Activated CD4-positive, alpha-beta memory T cell treated with anti-CD3 and anti-CD28 coated beads for 36 hours (primary cell): ENCODE measurements at places on chromosomes 16 and 17. TPM values are rescaled to one million over a fixed set of nuclear protein-coding genes. Genes with fewer than 3 reads are reported as not detected.

DNA sequence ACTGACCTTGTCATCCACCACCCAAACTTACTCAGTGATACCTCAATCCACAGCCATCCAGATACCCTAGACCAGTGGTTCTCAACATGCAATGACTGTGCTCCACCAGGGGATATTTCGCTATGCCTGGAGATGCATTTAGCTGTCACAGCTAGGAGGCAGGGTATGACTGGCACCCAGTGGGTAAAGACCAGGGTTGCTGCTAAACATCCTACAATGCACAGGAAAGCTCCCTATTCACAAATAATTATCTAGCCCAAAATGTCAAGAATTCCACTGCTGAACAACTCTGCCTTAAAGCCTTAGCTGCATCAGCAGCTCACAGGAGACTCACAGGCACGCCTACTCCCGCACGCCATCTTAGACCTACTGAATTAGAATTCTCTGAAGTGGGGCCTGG lies 212.6 kb downstream of the GRIN2A start:
- no peak for DNase-seq

GRCh38 chr17:52789829-52790228 lies 631.3 kb upstream of the CA10 start:
- no peak for DNase-seq

- DNase-seq, result peak; percentile 32
These were observed 11.9 kb downstream of the SBK1 start for GRCh38 chr16:28304214-28304613.

MRC2 gene
- total RNA-seq, result 11.2 TPM

FOXC2 gene
- not detected for total RNA-seq

GRCh38 chr17:40564883-40565768 lies at the start of gene CCR7:
CCR7 (minus strand) TSS chr17:40565472; CDS start chr17:40565409, 63 bp downstream.
- peak; percentile 92 for DNase-seq

SMIM36 gene
- not detected for total RNA-seq

DNA sequence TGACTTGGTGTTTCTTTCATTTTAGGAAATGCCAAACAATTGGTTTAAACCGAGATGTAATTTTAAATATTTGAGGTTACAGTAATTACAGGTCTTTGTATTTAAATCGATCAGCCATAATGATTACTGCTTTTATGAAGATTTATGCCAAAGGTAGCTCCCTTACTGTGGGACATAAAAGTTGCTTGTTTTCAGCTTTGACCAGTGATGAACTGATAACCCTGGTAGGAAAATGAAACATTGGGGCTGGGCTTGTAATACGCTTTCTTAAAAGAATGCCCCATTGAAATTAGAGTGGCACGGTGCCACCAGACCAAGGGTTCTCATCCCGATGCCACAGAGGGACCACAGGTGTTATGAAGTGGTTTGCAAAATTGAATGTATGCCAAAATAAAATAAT lies 7.3 kb downstream of the TNRC6A start:
- no peak for DNase-seq

DNA sequence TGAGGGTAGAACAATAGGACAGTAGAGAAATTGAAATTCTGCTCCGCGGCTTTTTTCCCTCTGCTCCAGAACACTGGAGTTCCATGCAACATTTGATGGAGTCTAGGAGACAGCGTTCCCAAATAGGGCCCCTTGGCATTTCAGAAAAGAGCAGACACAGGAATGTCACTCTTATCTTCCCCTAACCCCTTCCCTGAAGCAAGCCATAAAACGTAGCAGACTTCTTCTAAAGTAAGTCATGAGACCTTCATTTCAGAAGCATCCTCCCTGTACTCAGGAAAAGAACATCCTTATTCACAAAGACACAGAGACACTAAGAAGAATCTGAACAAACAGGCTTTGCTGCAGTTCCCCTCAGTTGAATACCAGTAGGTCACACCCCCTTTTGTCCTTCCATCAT lies 296.1 kb upstream of the SOX9 start:
- no peak for DNase-seq

TM4SF5 gene
- not detected for total RNA-seq

DNA sequence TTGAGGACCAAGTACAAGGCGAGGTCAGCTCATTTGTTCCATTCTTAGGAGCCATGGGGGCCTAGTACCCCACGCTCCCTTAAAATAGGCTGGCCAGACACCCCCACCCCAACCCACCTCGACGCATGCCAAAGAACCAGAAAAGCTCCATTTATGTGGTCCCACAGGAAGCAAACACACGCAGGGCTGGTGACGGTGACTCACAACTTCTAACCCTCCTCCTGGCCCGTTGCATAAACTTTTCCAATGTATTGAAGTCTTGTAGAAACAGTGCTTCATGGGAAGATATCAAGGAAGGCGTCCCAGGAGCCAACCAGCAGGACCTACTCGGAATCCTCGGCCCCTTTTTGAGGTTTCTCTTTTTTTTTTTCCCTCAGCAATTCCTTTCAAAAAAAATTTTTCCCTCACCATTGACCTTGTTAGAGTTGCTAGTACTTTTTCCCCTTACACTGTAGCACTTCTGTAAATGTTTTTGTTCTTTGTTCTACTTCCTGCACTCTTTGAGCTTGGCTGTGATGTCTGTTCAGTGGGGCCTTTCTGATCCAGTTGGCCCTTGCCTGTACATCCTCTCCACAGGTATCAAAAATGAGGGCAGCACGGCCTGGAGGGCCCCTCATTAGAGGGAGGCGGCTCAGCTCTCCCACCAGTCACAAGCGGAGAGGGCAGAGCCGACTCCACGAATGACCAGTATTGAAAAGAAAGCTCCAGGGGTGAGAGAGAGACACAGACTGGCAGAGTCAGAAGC lies 208.3 kb downstream of the RGS9 start:
- DNase-seq, result peak; percentile 19

- no peak for DNase-seq
These were observed 240.1 kb downstream of the SLC39A11 start for GRCh38 chr17:72852277-72852938.

GRCh38 chr17:77318491-77319210 lies 177.9 kb downstream of the SEC14L1 start:
- DNase-seq, result no peak

DNA sequence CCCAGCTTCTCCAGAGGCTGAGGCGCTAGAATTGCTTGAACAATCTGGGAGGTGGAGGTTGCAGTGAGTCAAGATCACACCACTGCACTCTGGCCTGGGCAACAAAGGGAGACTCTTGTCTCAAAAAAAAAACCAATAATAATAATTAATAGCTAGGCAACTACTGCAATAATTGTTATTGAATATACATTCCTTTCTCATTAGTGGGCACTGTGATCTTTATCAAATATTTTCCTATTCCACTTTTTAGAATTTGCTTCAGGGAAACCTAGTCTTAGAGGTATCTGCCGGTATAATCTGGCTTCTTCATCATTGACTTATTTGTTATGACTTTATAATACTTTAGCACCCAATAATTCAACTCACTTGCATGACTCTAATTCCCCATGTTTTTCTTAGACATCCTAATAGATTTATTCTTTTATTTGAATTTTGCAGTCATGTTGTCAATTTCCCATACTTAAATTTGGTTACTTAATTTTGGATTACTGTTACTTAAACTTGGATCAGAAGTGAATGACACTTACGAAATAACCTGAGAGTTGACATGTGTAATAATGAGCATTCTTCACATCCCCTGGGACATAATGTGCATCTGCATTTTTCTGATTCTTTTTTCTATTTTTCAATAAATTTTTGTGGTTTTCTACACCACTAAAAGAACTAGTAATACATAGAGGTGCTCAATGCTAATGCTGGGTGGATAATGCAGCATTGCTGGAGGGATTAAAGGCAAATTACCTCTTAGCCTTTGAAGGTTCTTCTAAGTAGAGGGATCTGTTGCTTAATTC lies 25.0 kb upstream of the KCNJ16 start:
- no peak for DNase-seq

CFAP97D1 gene
- total RNA-seq, result not detected

GRCh38 chr17:2981325-2981724 lies 82.1 kb downstream of the OR1D5 start:
- DNase-seq, result no peak

- DNase-seq, result no peak
These were observed 7.9 kb upstream of the GSDMA start for GRCh38 chr17:39954876-39955275.
